ENCODE measurements at places on chromosomes 3 and 15. TPM values are rescaled to one million over a fixed set of nuclear protein-coding genes. Genes with fewer than 3 reads are reported as not detected.

FBXL22 gene
- 3.0 TPM for total RNA-seq

C3orf22 gene
- not detected for total RNA-seq

ITPKA gene
- total RNA-seq: 64.4 TPM

ISL2 gene
- total RNA-seq: not detected

MAGI1 gene
- total RNA-seq: 68.7 TPM
